ENCODE measurements at places on chromosomes 7 and 10. TPM values are rescaled to one million over a fixed set of nuclear protein-coding genes. Genes with fewer than 3 reads are reported as not detected.
A peak's percentile ranks its signal among the peaks of the same experiment; 100 is the strongest.

GRCh38 chr10:111211706-111212105 is 134.9 kb downstream of the ADRA2A start:
- DNase-seq: no peak

The CAMK2B gene
- total RNA-seq: 0.13 TPM

The GJD4 gene
- not detected for total RNA-seq

- DNase-seq: no peak
Measured at GRCh38 chr10:113651021-113651420, 12.8 kb downstream of the NRAP start.

- no peak for DNase-seq
Measured at GRCh38 chr7:24910551-24911212, 69.3 kb downstream of the OSBPL3 start.

- no peak for DNase-seq
Measured at GRCh38 chr10:89613582-89613981, 31.5 kb downstream of the PANK1 start.

DNA sequence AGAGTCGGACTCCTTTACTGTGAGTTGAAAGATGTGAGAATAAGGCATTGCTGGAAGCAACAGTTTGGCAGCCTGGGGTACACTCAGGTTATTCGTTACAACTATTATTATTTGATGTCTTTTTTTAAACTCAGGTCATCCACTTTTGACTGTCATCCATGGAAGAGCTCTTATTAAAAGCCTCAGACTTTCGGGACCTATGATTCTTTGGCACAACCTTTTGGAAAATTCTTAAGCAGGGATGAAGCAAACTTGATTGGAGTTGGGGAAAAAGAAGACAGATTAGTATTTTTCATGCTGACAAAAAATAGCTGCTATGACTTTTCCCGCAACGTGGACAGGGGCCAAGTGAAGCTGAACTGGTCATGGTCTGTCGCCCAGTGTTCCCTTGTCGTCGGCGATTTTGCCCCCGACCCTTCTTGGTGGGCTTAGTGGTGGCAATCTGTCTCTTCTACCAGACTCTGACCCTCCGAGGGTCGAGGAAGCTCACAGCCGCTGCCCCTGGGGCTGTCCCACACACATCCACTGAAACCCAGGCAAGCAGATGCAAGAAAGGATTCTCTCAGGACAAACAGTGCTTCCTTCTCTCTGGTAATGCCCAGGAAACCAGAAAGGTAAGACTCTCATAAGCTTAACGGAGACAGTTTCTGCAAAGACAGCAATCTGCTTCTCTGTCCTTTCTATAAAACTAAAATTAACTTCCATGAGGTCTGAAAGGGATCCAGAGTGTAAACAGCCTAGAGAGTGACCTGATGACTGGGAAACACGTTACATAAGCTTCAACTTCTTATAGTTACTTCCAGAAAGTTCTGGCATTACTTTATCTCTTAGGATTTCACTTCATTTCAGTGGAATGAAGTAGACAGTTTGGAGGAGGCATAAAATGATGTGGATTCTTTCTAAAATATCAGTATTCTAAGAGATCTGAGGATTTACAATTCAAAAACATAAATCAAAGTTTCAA is 1.0 kb downstream of the CPED1 start:
- DNase-seq: no peak

- DNase-seq: no peak
Measured at GRCh38 chr7:84176716-84177115, 17.9 kb downstream of the SEMA3A start.

The FGL2 gene
- total RNA-seq: 0.13 TPM

DNA sequence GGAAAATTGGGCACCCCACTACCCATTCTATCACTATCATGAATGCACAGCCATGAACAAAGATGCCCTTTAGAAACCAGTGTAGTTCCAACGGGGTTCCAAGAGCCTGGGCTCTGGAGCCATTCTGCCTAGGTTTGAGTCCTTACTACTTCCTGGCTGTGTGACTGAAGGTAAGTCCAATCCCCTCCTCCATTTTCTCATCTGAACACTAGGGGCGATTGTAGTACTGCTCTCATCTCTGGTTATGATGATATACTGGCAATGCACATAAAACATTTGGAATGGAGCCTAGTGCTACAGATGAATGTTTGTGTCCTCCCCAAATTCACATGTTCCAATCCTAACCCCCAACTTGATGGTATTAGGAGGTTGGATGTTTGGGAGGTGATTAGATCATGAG is 28.1 kb upstream of the CDH23 start:
- DNase-seq: no peak

- no peak for DNase-seq
Measured at GRCh38 chr10:63478564-63478963, 12.8 kb upstream of the JMJD1C start.

- DNase-seq: peak; percentile 31
Measured at GRCh38 chr10:97499561-97500296, 1.0 kb downstream of the UBTD1 start.

DNA sequence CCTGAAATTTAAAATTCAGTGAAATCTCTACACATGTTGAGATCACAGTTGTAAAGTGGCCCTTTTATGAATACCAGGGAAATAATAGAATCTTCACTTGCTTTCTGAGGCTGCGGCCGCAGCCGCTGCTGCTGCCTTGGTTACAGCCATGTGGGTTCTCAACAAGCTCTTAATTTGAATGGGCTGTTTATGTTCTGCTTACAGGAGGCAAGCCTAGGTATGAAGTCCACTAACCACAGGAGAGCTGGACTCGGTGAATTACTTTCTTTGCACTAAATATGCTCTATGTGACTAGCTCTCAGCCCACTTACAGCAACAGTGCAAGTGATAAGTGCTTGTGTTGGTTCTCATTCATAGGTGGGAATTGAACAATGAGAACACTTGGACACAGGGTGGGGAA is 410.8 kb downstream of the SFMBT2 start:
- DNase-seq: no peak

DNA sequence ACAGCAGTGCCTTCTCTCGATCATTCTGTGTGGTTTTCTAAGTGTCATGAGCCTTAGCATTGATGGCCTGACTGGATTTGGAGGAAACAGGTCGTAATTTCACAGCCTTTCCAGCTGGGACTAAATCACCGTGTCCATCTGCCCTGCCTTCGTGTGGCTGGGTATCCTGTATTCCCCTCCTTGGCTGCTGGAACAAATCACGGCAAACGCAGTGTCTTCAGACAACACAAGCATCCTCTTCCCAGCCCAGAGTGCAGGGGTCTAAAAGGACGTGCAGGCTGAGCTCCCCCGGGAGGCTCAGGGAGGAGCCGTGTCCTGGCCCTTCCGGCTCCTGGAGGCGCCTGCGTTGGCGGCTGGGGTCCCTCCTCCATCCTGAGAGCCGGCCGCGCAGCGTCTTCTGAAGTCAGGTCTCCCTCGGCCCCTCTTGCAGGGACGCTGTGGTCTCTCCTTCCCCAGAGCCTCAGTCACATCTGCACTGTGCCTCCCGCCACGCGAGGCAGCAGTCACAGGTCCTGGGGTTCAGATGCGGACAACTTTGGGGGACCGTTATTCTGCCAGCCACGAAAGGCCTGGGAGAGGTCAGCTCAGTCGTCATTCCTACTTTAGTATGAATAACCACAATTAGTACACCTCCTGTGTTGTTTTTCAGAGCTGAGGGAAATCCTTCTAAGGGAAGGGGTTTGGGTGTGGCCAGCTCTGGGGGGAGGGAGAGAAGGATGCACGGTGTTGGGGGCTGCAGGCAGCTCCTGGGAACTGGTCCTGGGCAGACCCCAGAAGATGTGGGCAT is 41.1 kb downstream of the FAM20C start:
- no peak for DNase-seq

- no peak for DNase-seq
Measured at GRCh38 chr7:26588511-26588910, 275.9 kb downstream of the SKAP2 start.

The TLL2 gene
- total RNA-seq: under 0.01 TPM

The HMX3 gene
- not detected for total RNA-seq

The WAC gene
- total RNA-seq: 43.4 TPM

DNA sequence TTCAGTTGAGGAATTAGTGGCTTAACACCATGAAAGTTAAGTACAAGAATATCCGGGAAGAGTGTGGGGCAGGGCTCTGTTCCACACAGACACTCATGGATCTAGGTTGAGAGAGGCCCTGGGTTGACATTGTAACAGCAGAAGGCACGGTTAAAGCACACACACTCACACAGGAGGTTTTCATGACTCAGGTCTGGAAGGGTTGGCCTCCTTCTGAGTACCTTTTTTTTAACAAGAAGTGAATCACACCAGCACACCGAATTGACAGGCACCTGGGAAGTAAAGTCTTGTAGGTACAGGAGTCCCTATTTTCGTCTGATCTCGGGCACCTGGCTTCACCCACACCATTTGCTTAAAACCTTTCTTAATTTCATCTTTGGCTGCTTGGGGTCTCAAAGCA is 509.4 kb upstream of the ADARB2 start:
- DNase-seq: no peak

- no peak for DNase-seq
Measured at GRCh38 chr7:19619122-19619521, 89.7 kb downstream of the POLR1F start.

DNA sequence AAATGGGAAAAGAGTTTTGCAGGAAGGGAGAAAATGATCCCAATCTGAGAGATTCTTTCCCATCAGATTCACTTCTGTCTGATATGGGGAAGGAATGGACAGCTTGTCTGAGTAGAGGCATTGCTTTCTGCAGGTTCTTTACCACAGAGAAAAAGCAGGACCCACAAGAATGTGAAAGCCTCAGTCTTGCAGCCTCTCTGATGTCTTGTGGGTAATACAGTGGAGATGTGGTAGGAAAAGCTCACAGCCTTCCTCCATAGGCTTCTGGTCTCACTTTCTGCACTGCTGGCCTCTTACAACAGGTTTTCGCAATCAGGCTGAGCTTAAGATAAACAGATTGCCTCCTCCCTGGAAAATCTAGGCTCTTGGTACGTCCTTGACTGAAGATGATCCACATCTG is 551 bp downstream of the IFIT1 start:
- no peak for DNase-seq

DNA sequence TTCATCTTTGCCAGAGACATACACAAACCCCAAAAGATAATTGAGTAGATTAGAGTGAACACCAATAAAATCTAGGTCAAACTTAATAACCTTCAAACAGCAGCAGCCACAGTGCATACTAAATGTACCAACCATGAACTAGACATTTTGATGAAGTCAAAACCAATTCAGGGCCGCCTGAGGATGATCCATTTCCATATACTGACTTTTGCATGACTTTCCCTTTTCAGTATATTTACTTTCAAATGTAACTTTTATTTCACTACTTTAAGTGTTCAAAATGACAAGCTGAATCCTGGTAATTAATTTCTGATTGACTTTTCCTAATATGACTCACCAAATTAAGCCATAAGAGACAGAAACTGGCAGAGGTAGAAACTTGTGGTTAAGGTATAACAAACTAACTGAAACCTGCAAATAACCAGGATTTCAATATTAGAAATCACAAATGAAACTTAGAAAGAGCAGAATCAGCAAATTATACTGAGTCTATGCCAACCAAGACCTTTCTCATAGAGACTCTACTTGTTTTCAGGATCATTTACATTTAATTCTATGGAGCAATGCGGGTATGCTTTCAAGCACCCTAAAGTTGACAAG is 171.9 kb upstream of the LRRN3 start:
- DNase-seq: no peak

The ZNF479 gene
- not detected for total RNA-seq

GRCh38 chr7:44881066-44881600 is 4.2 kb downstream of the PURB start:
- DNase-seq: peak; percentile 91

DNA sequence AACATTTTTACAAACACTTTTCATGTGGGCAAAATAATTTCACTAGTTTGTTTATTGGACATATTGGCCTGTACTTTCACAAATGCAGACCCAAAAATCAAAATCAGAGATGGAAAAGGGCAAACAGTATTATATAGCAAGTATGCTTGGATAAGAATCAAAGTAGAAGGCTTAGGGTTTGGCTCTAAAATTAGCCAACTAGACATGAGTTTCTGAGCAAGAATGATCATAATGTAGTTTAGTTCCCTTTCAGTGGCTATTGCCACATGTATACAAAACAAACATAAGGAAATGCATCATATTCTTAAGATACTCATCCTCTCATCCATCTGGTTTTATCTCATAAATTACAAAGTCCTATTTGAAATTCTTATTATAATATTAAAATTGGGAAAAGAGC is 132.5 kb downstream of the IMMP2L start:
- no peak for DNase-seq

DNA sequence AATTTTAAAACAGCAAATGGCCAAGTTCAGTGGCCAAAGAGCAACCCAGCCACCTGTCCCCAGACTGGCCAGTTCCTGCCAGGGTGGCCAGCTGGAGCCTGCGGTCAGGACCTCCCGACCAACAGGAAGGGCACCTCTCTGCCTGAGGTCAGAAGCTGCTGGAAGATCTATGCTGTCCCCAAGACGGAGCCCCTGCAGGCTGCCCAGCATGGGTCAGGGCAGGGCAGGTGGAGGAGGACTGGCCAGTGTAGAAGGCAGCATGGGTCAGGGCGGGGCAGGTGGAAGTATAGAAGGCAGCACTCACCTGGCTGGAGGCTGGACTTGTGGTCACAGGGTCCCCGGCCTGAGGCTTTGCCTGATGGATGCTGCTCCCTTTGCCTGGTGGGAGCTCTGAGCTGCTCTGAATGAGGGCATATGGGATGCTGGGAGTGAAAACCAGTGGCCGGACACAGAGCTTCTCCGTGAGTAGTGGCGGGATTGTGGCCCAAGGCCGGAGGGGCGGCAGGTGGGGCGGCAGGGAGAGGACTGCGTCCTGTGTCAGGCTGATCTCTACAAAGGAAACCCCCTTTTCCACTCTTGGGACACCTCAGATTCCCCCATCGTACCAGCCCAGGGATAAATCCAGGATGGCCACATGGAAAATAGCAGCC is 229.2 kb downstream of the TCERG1L start:
- DNase-seq: no peak

DNA sequence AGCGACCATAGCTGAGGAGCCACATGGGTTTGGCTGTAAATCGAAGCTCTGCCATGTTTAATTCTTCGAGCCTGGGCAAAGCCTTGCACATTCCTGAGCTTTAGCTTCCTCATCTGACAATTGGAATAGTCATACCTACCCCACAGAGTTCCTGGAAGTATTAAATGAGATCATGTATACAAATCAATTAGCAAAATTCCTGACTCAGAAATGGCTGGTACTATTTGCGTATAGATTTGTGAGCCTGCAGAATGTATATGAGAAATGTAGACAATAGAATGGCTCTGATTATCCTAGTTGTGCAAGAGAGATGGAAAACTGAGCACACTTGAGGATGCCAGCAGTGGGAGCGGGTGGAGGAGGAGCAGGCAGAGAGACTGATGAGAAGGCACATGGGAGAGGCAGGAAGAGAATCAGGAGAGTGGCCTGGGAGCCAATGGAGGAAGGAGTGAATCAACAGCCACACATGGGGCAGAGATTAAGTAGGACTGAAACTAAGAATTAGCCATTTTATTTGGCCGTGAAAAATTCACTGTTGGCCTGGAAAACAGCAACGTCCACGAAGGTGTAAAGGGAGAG is 128.0 kb upstream of the C1GALT1 start:
- no peak for DNase-seq

DNA sequence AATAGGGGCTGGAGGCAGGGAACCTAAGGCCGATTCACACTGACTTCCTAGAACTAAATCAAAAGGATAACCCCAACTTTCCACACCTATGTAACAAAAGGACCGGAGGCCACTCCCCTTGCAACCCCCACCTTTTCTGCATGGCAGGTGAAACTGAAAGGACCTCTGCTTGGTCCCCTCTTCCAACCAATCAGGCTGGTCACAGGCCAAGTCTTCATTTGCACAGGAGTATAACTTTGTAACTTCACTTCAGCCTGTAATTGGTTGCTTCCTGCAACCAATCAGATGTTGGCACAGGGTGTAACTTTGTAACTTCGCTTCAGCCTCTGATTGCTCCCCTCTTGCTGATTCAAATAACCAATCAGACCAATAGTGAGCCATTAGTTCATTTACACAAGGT is 190.0 kb downstream of the FAM107B start:
- DNase-seq: no peak

The ICA1 gene
- total RNA-seq: 37.6 TPM
